AG08395 (cell line): ENCODE measurements at places on chromosomes 3 and 15.
A peak's percentile ranks its signal among the peaks of the same experiment; 100 is the strongest.

GRCh38 chr15:74531144-74531811 is 9.7 kb upstream of the ARID3B start:
- DNase-seq: peak; percentile 58

GRCh38 chr3:43691120-43691995 is 620 bp downstream of the ABHD5 start:
- DNase-seq: peak; percentile 19

- DNase-seq: no peak
These were observed 31.9 kb downstream of the UBXN7 start for GRCh38 chr3:196400331-196400730.

DNA sequence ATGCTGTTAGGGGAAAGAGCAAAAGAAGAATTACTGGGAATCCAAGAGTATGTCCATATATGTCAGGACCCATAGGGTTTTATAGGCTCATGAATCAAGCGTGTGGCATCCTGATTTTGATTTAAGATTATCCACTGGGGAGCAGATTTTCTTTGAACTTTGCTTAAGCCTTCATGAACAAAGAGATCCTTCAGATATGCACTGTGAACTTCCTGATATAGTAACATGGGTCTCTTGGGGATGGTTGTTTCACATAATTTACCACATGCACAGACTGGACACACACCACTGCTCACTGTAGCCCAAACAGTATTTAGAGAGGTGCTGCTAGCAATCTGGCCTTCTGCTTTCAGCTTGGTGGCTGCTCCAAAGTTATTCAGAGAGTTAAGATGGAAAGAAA is 200.9 kb upstream of the ZPLD1 start:
- no peak for DNase-seq

GRCh38 chr3:154889227-154889634 is 190.9 kb upstream of the MME start:
- DNase-seq: no peak

GRCh38 chr3:73797311-73797710 is 172.6 kb upstream of the PDZRN3 start:
- DNase-seq: no peak

GRCh38 chr15:92159481-92159880 is 234.2 kb upstream of the ST8SIA2 start:
- no peak for DNase-seq
